Stimulated activated CD4-positive, alpha-beta T cell treated with anti-CD3 and anti-CD28 coated beads, Interleukin-15, amount 100 ng/mL, for 1 hour (primary cell): ENCODE measurements at places on chromosomes 3 and 15.

GRCh38 chr3:31704591-31705179 lies 172.0 kb downstream of the STT3B start:
- DNase-seq, result no peak

DNA sequence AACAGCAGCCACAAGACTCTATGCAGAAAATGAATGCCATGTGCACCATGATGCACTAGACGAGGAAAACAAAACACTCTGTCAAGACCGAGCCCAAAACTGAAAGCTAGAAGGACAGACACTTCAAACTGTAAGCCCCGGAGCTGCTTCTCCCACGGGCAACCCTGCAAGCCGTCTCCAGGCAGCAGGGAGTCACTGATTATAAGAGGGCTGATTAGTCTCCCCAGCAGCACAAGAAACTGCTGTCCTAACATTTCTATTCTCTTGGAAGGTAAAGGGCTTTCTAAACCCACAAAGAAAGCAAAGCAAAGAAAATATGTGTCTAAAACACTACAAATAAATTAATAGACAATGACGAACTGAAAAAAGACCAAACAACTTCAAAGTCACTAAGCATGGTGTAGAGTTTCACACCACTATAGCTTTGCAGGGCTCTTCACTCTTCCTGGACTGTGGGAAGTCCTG lies 15.5 kb downstream of the TBC1D2B start:
- no peak for DNase-seq

DNA sequence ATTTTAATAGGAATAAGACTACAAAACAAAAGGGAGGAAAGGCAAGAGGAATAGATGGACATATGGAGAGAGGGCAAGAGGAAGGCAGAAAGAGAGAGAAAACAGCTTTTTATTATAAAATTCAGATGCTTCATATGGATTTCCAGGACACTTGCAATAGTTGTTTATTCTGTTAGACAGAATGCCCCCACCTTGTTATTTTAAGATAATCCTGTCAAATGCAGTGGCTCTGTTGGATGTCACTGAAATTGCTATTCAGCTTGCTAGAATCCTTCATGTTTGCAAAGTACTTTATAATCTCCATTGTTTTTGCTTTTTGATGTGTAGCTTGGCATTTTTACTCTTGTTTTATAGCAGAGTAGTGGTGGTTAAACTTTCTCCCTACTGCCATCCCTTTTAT lies 432.4 kb upstream of the AZI2 start:
- DNase-seq, result no peak

- DNase-seq, result no peak
Observed at GRCh38 chr15:35867356-35867755, 321.4 kb upstream of the DPH6 start.

DNA sequence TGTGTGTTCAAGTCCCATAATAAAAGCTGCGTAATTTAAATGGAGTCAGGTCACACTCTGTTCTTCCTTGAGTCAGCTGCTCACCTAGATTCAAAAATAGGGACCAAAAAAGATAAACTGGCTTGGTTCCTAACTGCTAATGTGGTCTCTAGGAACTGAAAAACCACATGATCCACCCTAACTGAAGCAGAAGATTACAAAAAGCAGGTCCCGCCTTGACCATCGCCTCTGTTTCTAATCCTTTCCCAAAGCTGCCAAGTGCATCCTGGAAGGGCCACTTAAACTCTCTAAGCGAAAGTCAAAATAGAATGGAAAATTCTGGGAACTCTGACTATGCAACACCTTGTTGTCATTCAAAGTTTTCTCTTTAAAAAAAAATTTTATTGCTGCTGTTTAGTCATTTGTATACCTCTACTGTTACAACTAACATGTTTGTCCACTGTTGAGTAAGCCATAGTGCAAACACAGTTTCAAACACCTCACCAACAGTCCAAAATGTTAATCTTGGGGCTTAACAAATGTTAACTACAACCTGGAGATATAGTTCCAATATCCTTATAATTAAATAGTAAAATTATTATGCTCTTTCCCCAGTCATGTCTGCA lies 88.9 kb upstream of the THBS1 start:
- DNase-seq, result no peak

DNA sequence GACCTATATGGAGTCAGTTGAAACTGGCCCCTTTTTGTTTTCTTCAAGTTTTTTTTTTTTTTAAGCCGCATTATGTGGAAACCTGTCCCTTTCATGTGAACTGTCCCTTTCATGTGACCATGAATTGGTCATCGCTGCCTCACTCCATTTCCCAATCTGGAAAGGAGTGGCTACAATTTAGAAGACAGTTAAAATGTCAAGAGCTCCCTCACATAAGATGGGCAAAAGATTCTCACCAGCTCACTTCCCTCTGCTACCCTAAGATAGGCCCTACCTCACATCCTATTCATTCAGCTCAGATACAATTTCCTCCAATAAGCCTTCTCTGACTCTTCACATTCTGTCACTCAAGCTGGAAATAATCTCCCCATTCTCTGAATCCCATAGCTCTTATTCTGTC lies 111.3 kb upstream of the BCL6 start:
- DNase-seq, result no peak

GRCh38 chr15:74240897-74241614 lies 4.9 kb downstream of the CCDC33 start:
- no peak for DNase-seq

DNA sequence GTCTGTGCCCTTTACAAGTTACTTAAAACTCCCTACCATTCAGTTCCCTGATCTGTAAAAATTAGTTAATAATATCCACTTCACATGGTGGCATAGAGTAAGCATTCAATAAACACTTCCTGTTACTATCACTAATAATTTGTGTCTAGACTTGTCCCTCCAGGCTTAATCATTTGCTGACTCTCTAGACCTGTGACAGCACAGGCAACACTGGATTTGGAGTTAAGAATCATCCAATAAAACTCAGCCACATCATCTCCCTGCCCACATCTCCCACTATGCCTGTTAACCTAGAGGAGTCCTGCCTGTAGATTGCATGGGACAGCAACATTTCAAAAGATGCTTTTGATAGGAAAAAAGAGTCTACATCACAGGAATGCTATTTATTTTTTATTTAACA lies 564.6 kb downstream of the MFSD1 start:
- no peak for DNase-seq

- no peak for DNase-seq
Observed at GRCh38 chr15:93036951-93037819, 51.8 kb downstream of the RGMA start.

DNA sequence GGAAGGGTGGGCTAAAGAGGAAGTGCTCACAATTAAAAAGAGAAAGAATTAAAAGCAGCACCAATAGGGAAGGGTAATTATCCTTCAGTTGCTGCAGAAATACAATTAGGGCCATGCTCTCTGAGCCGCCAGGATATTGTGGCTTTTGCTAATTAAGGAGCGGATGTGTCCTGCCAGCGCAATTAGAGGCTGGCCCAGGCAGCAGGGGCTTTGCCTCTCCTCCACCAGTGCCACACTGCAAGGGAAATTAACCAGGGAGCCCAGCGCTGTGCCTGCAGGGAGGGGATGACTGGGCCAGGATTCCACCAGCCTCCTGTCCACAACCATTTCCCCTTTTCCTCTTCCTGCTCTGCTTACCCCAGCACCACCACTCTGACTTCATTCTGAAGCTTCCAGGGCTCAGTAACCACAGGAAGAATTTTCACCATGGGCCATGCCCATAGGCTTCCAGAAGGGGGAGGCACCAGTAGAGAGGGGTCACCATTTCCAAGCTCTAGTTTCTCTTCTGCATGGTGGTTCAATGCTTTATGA lies 10.4 kb upstream of the AEN start:
- DNase-seq, result no peak

GRCh38 chr3:40387001-40387894 lies at the start of gene ENTPD3:
Gene ENTPD3, plus strand, starts transcription at chr3:40387184. Its CDS starts 874 bp downstream, at chr3:40388058.
- no peak for DNase-seq

DNA sequence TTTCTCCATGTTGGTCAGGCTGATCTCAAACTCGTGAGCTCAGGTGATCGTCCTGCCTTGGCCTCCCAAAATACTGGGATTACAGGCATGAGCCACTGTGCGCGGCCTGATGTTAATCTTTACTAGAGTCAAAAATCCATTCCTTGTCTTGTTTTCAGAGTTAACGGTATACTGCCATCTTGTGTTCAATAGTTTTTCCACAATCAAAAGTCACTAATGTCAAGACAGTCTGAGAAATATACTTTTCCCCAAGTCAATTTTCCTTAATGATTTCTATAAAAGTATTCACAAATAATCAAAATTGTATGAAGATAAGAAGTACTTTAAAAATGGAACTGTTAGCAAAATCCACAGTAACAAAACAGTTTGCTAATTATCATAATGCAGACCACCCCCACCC lies 8.5 kb downstream of the CRBN start:
- no peak for DNase-seq

- DNase-seq, result no peak
Observed at GRCh38 chr3:58531956-58532355, 5.0 kb downstream of the ACOX2 start.

- DNase-seq, result no peak
Observed at GRCh38 chr15:84832448-84833040, 15.4 kb downstream of the ALPK3 start.

GRCh38 chr3:53229606-53230005 lies 26.2 kb downstream of the TKT start:
- no peak for DNase-seq

DNA sequence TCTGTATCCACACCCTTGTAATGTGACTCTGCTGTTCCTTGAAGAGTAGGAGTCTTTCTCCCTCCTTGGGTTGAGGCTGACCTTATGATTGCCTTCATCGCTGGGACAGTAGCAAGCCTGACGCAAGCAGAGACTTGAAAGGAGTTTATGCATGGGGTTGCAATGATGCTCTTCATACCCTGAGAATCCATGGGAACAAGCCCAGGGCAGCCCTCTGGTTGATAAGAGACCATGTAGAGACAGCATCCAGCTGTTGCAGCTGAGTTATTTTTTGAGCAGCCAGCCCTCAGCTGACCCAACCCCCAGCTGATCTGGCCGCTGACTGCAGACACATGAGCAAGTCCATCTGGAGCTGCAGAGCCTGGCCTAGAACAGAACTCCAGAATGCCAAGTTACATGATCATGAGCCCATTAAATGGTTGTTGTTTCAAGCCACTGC lies 60.6 kb upstream of the ARNT2 start:
- no peak for DNase-seq

- no peak for DNase-seq
Observed at GRCh38 chr3:126493739-126494138, 18.0 kb upstream of the ZXDC start.

DNA sequence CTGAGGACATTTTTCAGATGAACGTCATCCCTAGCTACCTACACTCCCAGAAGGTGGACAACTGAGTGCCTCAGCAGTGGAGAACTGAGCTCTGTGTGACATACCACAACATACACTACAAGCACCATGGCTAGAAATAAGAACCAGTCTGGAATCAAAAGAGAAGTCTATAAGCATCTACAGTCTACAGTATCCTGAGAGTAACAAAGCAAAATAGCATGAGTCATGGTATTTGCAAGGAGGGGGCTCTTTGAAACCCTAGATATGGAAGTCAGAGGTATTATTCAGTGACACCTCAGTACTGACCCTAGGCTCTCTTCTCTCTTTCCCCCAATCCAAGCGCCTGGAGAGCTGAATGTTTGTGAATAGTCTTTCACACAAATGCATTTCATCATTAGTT lies 87.5 kb downstream of the TNIK start:
- no peak for DNase-seq
